ENCODE measurements at places on chromosomes 6 and 20.
A peak's percentile ranks its signal among the peaks of the same experiment; 100 is the strongest.

DNA sequence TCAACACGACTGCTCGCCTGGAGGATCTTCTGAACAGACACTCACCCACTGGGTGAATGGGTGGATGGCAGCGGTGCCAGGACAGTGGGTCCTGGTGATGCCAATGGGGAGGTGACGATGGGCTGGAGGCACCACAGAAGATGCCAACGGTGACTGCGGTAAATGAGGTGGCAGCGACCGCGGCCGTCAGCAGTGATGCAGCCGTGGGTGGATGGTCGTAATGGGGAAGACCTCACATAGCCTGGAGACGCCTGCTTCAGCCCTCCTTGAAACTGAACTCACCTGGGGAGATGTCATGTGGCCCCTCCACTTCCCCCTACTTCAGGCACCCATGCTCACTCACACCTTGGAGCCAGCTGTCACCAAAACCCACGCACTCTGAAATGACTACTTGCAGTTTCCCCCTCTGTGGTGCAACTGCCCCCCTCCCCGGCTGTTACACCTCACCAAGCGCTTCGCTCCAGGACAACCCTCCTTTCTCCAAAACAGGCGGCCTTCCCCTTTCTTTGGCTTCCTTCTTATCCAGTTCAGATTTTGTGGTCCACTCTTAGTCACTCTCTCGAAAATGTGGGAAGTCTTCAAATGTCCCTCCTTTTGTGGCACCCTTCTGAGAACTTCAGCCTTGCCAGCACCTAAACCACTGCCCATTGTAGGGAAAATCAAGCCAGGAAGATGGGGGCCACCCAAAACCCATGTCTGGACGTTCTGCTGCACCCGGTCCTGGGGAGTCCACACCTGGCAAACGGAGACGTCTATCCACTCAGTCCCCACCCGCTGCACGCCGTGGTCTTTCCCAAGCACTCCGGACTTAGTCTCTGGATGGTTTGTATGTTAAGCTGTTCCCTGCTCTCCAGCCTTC lies 10.4 kb upstream of the ABHD16B start:
- DNase-seq = peak; percentile 65

DNA sequence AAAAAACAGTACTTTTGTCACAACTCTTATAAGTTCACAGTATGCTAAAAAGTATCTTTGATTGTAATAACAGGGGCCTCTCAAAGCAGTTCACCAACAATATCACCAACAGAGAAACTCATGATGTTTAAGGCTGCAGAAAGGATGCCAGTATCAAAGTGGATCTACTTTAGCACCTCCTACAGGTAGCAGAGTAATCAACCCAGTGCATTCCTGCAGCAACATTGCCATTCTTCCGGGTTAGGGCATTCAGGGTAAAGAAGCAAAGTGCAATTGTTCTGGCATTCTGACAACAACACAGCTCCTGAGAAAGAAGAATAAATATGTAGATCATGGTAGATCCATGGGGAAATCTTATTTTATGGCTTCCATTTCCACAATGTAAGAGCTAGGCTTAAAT lies 7.6 kb upstream of the SLC17A4 start:
- DNase-seq = no peak

GRCh38 chr6:54238396-54238795 lies 69.8 kb upstream of the TINAG start:
- DNase-seq = no peak

- DNase-seq = peak; percentile 52
These were observed 207.1 kb downstream of the NFATC2 start for GRCh38 chr20:51335329-51335841.

GRCh38 chr20:13684566-13685222 lies 46.0 kb upstream of the TASP1 start:
- DNase-seq = no peak

DNA sequence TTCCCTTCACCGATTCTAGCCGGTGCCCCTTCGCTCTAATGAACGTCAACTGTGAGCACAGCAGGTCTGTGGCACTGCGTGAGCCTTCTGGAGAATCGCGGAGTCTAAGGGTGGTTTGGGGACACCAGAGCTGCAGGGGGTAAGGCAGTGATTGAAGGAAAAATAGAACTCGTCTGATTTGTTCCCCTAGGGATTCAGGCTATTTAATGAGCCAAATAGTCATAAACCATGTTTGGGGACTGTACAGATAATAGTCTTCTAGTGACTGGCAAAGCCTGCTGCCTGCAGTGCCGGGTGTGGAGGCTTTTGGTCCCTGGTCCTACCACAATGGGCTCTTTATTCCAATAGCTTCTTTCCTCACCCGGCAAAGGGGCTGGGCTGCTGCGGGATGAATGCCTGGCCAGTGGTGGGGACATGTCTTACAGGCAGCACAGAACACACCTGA lies 11.1 kb upstream of the NTSR1 start:
- no peak for DNase-seq

GRCh38 chr6:113578691-113579090 lies 278.5 kb upstream of the MARCKS start:
- no peak for DNase-seq

DNA sequence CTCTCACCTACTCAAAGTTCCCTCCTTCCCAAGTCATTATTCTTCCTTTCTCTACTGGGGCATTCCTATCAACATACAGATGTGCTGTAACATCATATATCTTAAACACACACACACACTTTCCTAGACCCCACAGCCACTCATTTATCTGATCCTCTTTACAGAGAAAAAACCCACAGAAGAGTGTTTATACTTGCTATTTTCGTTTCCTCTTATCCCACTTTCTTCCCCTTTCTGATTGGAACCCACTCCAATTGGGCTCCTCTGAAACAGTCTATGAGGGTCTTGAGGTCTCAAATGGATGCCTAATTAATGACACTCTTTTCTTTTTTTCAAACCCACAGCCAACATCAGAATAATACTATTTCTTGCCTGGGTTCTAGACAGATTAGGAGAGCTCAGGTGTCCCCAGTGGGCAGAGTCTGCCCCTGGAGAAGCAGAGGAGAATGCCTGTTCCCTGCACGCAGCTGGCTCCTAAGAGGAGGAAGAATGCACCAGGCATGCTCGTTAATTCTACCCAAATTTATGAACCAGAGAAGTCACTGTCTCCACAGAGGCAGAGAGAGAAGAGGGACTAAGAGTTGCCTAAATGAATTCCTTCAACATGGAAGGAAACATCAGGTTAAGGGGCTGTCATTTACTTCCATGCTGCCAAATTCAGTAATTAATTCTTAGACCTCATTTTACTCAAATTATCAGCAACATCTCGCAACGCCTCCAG lies 65.9 kb downstream of the CRYBG1 start:
- no peak for DNase-seq

- DNase-seq = no peak
These were observed 148.4 kb upstream of the RIMS1 start for GRCh38 chr6:71737953-71738352.

DNA sequence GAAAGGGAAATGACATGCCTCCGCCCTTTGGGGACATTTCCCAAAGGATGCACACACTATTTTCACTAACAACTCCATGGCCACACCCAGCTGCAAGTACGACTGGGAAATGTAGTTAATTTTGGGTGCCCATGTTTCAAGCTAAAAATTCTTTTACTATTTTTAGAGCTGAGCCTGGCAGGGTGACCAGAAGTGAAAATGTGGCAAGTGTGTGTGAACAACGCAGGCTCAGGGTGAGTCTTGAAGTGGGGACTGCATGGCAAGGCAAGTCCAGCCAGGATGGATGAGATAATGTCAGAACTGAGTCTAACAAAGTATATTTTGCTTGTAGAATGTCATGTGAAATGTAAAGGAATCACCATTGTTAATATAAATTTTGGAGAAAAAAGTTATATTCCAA lies 17.0 kb upstream of the CD109 start:
- no peak for DNase-seq

DNA sequence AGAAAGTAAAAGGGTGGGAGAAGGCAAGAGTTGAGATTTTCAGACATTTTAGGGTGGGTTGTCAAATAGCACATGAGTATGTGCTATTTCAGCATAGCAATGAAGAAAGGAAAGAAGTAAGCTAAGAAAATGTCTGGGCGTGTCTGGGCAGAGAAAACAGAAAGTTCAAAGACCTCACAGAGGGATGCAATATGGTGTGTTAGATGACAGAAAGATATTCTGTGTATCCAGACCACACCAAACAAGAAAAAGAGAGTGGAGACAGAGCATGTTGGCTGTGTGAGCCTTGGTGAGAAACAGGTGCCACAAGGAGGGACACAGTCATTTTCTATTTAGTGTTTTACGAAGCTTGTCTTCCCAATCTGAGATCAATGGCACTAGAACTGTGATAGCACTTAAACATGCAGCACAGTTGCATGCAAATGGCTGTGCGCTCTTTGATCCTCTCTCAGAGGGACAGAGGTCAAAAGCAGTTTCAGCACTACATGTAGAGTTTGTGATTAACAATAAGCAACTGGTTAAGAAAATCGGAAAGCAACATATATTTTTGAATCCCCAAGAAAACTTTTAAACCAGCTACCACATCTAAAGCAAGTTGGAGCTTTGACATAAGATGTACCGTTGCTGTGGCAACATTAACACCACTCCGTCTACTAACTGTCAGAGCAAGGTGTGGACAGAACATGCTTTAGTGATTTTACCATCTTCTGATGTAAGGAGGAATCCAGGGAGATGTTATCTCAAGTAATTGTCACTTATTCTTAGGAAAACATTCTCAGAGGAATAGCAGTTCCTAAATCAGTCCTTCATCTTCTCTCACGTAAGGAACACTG lies 515.5 kb upstream of the NOX3 start:
- no peak for DNase-seq

DNA sequence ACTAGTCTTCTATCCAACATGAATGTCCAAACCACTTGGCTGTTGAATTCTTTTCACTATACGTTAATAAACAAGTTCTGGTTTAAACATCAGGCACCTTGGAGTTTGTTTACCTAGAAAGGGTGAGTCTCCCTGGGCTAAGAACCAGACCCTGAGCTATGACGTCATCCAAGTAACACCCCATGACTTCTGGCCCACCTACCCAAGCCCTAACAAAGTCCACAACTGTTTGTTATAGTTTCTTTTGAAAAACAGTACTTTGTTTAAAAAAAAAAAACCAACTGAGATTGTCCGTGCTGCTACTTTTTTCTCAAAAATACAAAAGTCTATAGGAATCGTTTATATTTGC lies 146.9 kb upstream of the BEND6 start:
- DNase-seq = no peak

GRCh38 chr6:2033544-2033943 lies 211.9 kb downstream of the GMDS start:
- no peak for DNase-seq

GRCh38 chr6:17001188-17001587 lies 100.7 kb upstream of the STMND1 start:
- no peak for DNase-seq

DNA sequence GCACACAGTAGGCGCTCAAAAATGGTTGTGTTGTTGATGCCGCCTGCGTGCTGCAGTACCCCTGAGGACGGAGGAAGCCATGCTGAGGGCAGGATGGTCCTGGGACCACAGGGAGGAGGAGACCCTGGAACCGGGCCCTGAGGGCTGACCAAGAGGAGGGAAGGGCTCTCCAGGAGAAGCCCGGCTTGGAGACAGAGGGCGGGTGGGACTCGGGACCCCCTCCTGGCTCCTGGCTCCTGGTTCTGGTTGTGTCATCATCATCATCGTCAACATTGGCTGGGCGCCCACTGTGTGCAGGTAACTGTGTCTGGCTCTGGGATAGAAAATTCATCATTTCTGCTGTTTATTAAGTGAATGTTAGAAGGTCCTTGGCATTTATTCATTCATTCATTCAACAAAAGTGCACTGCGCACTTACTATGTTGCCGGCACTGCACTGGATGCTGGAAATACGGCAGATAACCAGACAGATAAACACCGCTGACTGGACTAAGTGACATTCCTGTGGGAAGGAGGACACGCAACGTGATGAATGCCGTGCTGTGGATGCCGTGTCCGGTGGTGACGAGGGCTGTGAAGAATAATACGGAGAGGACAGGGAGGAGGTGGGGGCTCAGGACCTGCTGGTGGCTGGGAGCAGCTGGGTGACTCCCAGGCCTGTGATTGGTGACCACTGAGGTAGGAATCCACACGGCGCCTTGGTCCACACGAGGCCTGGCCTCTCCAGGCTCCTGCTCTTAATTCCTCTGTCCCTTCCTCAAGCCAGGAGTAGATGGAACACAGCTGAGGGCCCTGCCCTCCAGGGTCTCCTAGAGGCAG lies 35.3 kb downstream of the SPDEF start:
- DNase-seq = no peak

- peak; percentile 67 for DNase-seq
These were observed 46.5 kb upstream of the SNAP25 start for GRCh38 chr20:10171864-10172751.

DNA sequence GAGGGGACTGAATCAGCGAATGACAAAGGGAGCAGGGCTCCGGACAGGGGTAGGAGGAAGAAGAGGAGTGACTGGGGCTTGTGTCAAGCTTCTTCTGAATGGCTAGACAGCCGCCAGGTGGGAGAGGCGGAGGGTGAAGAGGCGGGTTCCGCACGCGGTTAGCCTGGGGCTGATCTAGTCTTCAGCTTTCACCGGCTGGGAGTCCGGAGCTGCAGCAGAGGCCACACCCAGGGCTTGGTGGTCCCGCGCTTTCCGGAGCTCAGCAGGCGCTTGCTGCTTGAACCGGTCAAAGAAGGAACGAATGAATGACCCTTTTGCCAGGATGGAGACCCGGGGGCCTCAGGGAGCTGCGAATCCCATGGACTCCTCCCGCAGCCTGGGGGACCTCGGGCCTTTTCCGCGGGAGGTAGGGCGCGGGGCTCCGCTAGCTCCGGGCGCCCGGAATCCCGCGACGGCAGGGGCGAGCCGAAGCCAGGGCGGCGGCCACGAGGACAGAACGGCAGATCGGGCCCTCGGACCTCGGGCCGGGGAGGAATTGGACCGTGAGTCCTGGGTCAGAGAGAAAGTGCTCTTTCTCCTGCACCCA lies at the start of gene C6orf141:
Gene C6orf141, plus strand, starts transcription at position 177 of the 586 bp plus-strand sequence. Its CDS starts 125 bp downstream, at position 302.
- DNase-seq = peak; percentile 27

DNA sequence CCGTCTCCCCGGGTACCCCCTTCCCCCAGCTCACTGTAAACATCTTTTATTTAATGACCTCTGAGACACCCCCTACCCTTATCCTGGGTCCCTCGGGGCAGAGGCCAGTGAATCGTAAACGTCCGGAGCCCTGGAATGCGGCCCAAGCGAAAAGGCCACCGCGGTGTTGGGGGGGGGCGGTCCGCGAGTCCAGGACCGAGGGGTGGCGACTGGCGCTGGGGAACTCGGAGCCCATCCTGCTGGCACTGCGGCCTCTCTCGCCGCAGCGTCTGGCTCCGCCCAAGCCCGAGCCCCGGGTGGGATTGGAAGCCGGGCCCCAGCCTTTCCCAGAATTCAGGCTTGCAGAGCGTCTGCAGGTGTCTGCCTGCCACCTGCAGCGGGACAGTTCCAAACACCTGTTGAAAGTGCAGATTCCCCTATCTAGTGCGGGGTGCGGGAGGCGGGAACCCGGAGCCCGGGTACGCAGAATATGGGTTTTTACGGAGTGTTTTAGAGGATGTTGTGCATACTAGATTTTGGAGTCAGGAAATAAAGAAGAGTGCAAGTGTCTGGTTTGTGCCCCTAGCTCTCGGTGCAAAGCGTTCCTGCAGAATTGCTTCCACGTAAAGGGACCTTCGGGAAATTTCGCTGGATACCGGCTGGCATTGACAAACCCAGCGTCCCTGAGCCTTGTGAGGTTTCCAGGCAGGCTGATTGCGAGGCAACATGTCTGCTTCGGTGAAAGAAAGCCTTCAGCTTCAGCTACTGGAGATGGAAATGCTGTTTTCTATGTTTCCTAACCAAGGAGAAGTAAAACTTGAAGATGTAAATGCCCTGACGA lies 800 bp downstream of the RWDD2A start:
- DNase-seq = peak; percentile 26

All from activated T-cell treated with anti-CD3 and anti-CD28 coated beads, Interleukin-2, amount 50 U/mL, for 72 hours (primary cell).